ENCODE measurements at places on chromosomes 5 and 9.

- DNase-seq = no peak
Measured at GRCh38 chr9:122261469-122261881, 3.2 kb downstream of the RBM18 start.

DNA sequence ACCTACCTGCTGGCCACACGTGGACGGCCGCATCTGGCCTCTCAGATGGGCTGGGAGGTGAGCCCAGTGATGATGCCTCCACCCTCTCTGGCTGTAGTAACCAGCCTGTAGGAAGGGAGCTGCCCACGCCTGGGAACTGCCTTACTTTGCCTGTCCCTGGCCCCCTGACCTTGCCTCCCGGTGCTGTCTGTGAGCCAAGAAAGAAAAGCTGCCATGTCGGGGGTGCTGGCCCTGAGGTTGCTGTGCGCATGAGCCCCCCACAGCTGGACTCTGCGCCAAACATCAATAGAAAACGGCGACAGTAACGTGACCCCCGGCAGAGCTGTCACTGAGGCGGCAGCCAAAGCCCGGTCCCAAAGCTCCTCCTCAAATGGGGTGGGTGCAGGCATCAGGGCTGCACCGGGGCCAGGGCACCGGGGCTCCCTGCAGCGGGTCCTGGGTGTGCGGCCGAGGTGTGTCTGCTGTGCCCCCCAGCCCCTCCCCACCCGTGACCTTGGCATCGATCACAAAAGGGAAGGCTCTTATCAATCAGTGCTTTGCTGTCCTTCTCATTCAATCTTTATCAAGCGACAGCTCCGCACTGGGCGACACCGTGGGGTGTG lies 15.3 kb upstream of the SLC9A3 start:
- no peak for DNase-seq

DNA sequence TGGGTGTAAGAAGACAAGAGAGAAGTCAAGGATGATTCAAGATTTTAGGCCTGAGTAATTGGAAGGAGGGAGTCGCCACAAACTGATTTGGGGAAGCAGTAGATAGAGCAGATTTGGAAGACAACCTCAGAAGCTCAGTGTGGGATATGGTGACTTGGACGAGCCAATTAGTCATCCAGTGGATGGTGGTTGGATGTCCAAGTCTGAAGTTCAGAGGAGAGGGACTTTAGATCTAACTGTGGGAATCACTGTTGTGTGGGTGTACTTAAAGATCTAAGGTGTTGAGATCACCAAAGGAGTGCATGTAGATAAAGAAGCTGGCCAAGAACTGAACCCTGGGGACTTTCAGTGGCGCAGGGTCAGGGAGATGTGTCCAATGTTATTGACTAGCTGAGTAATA lies 2.2 kb downstream of the IDNK start:
- no peak for DNase-seq

GRCh38 chr5:77725616-77726015 lies 50.5 kb downstream of the TBCA start:
- DNase-seq = no peak

GRCh38 chr5:55899344-55899743 lies 48.2 kb downstream of the IL31RA start:
- DNase-seq = no peak

DNA sequence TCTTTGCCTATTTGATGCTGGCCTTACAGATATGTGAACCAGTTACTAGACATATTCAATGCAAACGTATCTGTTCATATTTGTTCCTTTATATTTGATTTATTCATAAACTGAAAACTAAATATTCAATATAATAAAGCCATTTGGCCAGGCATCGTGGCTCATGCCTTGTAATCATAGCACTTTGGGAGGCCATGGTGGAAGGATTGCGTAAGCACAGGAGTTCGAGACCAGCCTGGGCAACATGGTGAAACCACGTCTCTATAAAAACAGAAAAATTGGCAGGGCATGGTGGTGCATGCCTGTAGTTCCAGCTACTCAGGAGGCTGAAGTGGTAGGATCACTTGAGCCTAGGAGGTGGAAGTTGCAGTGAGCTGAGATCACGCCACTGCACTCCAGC lies 49.2 kb upstream of the CTNNAL1 start:
- DNase-seq = no peak

DNA sequence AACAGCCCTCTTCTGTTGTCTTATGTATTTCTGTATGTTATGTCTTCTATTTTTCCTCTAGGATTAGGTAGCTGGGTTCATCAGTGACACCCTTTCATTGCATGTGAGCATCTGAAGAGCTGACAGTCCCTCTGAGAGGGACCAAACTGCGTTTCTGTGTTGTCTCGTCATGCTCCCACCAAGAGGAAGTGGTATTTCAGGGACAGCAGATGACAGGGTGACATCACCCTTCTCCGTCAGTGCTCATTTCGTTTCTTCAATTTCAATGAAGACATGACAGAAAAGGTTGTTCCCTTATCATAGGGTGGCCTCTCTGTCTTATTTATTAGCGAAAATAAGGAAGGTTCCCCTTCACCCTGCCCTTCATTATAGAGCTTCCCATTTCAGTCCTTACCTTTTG lies 225.9 kb upstream of the NR4A3 start:
- no peak for DNase-seq

GRCh38 chr5:150640311-150641005 lies at the start of gene SYNPO:
Gene SYNPO (plus strand): TSS chr5:150640660. CDS start chr5:150648276, 7,616 bp downstream.
- DNase-seq = no peak

DNA sequence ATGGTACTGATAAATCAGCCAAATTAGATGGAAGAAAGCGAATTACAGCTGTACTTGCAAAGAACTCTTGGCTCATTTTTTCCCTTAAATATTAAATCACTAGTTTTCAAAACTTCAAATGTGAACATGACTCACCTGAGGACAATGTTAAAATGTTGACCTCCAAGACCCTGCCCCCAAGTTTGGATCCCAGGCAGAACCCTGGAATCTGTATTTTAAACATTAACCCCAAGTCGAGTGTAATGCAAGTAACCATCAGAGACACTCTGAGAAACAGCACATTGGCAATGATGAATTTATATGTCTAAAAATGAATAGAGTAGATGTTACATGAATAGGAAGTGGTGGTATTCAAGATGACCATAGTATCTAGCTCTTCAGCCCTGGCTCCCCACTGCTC lies 2.3 kb upstream of the CD274 start:
- no peak for DNase-seq

DNA sequence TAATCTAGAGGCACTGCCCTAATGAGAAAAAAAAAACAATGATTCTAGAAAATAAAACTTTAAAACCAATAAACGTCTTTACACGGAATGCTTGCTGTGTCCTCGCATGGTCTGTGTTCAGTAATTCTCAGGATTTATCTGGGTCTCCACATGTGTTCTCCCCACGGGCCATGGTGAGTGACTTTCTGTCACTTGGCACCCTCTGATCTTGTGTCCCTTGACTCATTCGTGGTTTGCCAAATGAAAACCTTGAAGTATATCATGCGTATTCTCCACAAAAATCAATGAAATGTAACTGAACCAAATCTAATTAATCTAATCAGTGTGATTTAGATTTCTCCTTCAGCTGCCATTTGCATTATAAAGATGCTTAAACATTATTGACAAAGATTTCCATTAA lies 48.0 kb downstream of the UBE2QL1 start:
- DNase-seq = no peak

DNA sequence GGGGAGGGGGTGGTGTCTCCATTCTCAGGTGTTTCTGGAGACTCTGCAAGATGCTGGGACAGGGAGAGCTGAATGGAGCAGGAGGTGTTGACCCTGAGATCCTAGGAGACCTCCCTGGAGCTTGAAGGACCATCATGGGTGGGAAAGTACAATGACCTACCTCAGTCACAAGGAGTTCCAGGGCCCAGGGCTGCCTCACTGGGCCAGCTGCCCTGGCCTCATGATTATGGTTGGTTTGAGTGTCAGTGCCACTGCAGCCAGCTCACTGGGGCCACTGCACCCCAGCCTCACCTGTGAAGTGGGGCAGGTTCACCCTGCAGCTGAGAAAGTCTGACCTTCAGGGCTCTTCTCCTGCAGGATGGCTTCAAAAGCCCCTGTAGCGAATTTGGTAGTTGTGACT lies 372.5 kb downstream of the IRX2 start:
- DNase-seq = no peak

- DNase-seq = no peak
Measured at GRCh38 chr5:134059758-134060495, 54.6 kb upstream of the TCF7 start.

- no peak for DNase-seq
Measured at GRCh38 chr9:115877852-115878438, 275.6 kb upstream of the PAPPA start.

DNA sequence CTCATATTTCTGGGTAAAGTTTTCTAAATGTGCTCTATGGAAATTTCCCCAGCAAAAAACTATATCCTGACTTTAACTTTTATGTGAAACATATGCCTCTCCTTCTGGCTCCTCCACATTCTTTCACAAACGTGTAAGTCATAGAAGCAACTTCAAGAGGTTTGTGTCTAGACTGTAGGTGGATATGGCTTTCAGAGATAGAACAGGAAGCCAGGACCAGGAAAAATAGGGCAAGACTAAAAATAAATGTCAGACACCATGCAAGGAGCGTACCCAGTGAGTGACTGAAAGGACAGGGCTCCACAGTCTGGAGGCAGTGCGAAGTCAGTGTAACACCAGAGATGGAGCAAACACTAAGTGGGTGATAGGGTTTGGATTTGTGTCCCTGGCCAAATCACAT lies 240.7 kb downstream of the COX7C start:
- DNase-seq = no peak
